Hepatic stellate cell (primary cell): ENCODE measurements at places on chromosomes 3 and 15.

- peak; percentile 15 for DNase-seq
Measured at GRCh38 chr3:151345859-151346258, 16.5 kb upstream of the P2RY13 start.

DNA sequence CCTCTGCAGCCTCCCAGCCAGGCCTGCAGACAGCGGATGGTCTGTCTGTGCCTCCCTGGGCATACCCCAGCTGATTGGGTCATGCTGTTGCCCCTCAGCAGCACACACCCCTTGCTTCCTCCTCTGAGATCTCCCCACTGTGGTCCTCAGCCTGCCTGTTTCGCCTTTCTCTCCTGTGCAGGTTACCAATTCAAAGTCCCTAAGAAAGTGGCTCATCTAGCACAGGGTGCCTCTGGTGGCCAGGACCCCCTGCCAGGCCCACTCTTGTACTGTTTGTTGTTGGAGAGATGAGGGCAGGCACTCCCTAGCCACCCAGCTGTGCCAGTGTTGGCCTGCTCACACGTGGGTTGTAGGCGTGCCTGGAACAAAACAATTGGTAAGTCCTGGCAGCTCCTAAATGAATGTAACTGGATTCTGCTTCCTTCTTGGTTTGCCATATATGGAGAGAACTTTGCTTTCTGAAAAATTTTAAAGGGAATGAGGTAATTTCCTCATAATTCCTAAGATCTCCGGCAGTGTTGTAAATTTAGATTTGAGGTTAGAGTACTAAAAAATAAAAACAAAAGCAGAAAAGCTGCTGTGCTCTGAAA, 213.2 kb upstream of the IL12A start:
- peak; percentile 27 for DNase-seq

DNA sequence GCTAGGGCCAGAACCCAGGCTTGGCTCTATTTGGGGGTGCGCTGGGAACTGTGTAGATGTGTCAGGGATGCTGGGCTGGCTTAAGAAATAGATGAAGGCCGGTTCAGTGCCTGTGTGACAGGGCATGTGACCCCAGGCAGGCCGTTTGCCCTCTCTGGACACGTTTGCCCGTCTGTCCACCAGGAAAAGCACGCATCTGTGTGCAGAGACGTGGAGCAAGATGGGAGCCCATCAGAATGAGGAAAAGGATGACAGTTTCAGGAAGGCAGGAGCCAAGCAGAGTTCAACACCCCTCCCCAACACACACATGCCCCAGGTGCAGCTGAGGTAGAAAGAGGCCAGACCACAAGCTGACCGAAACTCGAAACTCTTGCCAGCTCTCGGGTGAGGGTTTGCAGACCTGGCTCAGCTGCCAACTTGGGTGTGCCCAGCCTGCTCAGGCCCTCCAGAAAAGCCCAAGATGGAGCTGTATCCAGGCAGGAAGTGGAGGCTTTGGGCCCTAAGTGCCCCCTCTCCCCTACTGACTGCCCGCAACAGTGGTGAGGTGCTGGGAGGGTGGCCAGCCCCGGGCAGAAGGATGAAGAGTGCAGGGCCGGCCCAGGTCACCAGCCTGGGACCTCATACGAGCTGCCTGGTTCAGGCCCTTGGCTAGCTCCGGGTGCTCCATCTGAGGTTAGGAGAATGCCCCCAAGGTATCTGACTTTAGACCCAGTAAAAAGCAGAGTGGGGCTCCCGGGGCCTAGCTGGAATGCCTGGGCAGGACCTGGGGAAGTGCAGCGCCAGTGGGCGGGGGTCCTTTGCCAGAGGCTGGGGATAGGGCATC, 10.2 kb upstream of the MESP1 start:
- no peak for DNase-seq

GRCh38 chr15:70519004-70519365, 244.4 kb downstream of the UACA start:
- no peak for DNase-seq

DNA sequence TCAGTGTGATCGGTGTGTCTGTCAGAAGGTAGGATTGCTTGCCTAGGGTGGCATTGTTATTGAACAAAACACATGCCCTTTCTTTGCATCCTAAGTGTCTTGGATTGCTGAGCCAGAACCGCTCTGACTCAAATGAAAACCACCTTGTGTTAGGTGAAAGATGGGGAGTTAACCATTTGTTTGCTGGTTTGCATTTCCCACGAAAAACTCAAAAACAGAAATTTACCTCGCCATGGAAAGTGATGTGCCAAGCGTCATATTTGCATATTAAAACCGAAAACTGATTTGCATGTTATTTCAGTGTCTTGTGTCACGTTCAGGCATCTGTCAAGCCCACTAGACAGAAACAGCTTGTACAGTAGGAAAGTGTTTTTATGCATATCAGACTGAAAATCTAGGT, 474.6 kb upstream of the TPRG1 start:
- no peak for DNase-seq

- DNase-seq = no peak
Measured at GRCh38 chr15:70279096-70279495, 181.4 kb upstream of the TLE3 start.

DNA sequence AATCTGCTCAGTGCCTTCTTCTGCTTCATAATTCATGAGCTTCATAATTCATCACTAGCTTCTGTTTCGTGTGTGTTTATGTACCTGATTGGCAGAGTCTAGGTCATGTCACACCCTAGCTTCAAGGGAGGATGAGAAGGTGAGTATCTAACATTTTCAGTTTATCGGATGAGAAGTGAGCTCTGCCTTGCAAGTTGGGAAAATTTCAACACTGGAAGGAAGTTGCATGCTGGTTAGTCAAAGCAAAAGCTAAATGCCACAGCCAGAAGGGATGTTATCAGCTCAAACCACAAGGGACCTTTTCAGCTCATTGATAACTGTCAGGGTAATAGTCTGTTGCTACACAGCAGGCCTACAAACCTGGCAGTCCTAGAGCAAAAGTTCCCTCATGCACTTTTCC, 7.3 kb upstream of the TNFSF10 start:
- no peak for DNase-seq
